CD4-positive, alpha-beta T cell treated with Interleukin-17A for 1 hour (primary cell): ENCODE measurements at places on chromosomes 11 and 22.
A peak's percentile ranks its signal among the peaks of the same experiment; 100 is the strongest.

DNA sequence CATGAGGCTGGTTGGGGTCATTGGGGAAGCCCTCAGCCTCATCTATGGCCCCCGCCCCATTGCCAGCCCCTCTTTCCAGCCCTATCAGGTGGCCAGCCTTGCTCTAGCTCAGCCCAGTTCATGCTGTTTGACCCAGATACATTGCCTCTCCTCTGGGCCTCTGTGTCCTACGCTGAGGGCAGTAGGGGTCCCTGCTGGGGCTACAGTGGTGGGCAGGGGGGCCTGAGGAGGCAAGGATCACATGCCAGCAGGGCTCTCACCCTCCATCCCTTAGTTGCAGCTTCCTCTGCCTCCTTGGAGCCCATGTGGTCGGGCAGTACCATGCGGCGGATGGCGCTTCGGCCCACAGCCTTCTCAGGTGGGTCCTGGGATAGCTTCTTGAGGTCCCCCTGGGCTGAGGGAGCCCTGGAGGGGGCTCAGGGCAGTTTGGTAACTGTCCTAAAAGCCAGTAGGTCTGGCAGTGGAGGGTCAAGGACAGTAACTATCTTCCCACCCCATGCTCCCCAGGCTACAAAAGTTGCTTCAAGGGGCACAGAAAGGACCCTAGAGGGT, 19.2 kb downstream of the EMID1 start:
- DNase-seq = no peak

GRCh38 chr22:17784776-17785175, 10.5 kb upstream of the BID start:
- DNase-seq = no peak

DNA sequence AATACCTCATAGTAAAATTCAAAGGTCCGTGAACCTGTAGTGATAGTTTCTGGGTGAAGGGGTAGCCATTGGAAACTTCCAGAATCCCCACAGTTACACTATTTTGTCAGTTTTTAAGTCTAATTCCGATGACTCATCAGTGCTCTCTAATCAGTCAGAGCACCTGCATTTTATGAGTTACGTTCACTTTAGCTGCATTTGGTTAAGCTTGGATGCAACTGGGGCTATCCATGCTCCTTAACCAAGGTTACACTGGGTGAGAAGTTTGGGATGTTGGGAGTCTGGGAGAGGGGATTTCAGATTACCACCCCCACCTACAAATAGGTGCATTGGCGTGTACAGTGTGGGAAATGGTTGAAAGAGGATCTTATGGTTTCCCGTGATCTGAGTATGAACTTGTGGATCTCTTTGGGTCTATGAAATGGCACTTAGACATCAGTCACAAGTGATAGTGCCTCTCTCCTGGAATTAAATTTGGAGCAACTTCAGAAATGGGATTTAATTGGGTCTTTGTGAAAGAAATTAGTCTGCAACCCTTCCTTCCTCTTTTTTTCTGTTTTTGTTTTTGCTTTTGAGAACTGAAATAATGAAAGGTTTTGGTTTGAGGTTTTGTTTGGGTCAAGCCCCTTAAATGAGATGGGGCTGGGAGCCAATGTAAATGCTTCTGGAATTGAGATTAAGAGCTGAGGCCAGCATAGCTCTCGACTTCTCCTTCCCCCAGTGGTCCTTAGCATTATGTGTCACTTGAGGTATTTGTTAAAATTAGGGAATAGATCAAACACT, 31.5 kb downstream of the EHF start:
- DNase-seq = no peak

GRCh38 chr11:32072872-32073643, 17.8 kb upstream of the RCN1 start:
- DNase-seq = no peak

GRCh38 chr11:72864702-72865655, 50.8 kb downstream of the ATG16L2 start:
- no peak for DNase-seq

- DNase-seq = no peak
Measured at GRCh38 chr11:32435942-32436750, 807 bp upstream of the WT1 start.

GRCh38 chr11:125388611-125389010, 107.5 kb downstream of the FEZ1 start:
- DNase-seq = no peak

- DNase-seq = peak; percentile 63
Measured at GRCh38 chr11:95790933-95791708, 823 bp downstream of the CEP57 start.

DNA sequence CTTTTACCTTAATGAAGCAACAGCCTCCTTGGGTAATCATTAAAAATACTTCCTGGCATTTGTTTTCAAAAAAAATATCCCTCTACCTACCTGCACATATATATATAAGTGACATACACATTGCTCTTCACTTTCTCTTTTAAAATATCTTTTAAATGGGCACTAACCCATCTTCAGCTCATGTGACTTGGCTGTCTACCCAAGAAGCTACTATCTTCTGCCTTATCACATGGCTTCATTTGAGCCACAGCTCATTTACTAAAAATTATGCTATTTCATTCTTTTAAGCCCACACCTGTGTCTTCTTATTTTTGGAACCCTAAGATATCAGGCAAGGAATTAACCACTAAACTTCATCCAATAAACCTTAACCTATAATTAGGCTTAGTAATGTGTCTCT, 37.0 kb upstream of the SOX6 start:
- DNase-seq = no peak

DNA sequence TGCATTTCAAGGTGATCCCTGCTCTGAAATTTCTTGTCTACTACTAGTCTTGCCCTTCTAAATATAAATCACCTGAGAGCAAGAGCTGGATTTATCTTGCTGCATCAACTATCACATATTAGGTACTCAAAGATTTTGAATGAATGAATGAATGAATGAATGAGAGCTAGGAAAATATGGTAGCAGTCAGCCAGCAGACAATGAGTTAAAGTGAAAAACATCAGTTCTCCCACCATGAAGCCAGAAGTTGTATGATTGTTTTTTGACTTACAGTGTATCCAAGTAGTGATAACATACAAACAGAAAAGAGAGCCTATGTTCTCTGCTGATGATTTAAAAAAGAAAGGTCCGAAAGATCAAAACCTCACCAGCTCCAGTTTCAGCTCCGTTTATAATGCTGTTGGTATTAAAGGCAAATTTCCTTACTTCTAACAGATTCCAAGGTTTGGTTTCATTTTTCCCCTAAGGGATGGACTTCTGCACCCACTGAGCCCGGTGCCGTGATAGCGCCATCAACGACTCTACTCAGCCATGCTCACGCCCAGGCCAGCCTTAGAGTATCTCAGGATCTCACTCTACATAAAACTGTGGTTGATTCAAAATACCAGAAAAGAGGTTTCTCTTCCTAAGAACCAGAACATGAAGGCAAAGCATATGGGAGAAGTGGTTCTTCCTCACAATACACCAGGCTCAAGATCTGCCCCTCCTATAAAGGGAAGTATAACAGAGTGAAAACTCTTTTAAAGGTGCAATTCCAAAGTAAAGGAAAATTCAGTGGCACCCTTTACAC, 92.0 kb downstream of the SGSM3 start:
- DNase-seq = peak; percentile 28

DNA sequence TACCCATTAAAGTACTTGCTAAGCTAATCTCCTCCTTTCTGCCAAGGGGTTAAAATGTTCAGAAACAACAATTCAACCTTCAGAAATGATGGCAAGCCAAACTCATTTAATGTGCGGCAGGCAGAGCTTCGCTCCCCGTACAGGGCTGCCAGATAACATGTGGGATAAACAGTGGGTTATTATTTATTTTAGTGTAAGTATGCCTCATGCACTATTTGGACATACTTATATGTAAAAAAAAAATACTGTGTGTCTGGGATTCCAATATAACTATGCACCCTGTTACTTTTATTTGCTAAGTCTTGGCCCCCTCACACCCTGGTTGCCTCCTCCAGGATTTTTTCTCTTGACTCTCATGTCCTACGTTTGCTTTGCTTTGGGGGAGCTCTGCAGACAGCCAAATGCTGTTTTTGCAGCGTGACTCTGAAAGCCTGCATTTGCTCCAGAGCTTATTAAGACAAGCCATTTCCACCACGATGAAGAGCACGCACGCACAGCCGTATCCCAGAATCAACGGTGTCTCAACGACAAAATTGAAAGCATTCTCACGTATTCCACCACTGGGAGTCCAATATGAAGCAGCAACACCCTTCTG, 86.5 kb upstream of the SHANK2 start:
- no peak for DNase-seq

DNA sequence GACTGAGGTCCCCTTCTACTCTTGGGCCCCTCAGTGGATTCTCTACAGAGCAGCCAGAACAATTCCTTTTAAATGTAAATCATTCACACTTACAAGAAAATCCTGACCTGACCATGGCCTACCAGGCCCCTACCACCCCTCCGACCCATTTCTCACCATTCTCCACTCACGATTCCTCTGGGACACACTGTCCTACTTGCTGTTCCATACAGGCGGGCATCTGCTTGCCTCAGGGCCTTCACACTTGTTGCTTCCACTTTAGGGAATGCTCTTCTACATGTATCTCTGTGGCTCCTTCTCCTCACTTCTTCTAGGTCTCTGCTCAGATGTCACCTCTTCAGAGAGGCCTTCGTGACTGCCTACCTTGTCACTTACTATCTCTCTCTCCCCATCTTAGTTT, 3.4 kb downstream of the USH1C start:
- DNase-seq = no peak

- DNase-seq = no peak
Measured at GRCh38 chr11:126756421-126756820, 244.1 kb downstream of the KIRREL3 start.
